ENCODE measurements at places on chromosomes 11 and 22. TPM values are rescaled to one million over a fixed set of nuclear protein-coding genes. Genes with fewer than 3 reads are reported as not detected.

DNA sequence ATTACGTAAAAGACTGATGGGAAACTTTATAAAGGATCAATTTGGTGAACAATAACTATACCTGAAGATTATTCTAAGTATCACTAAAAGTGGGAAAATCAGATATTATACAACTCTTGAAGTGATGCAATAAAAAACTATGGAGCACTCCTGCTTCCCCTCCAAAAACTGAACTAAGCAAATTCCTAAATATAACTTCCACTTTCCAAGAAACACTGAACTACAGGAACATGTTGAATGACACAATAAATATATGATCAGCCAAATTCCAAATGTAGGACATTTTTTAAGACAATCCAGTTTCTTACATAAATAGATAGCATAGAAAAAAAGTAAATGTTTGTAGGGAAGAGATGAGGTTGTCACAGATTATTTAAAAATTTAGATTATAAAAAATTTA is 102.1 kb upstream of the APOA1 start:
- no peak overlapping the region for H3K4me3 ChIP-seq
- H3K27ac ChIP-seq = no peak overlapping the region
- H3K4me1 ChIP-seq = peaks cover 6% of the 10 kb centered on the region
- no peak for DNase-seq
- H3K36me3 ChIP-seq = peaks cover 9% of the 10 kb centered on the region

DNA sequence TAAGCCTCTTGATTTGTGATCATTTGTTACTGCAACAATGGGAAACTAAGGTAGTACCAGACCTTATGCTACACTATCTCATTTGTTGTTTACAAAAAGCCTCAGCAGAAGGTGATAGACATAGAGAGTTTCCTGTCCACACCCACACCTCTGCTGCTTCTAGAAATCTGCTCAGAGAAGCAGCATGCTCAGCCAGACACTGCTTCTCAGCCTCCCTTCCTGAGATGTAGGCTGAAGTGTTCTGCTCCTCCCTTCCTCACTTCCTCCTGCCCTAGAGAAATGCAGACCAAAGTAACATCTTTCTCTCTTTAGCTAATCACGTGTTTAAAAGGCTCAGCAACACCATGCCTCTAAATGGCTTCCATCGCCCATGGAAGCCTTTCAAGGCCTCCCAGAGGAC is 88.4 kb downstream of the SLC1A2 start:
- H3K27ac ChIP-seq = no peak overlapping the region
- H3K4me3 ChIP-seq = no peak overlapping the region
- no peak for DNase-seq

DNA sequence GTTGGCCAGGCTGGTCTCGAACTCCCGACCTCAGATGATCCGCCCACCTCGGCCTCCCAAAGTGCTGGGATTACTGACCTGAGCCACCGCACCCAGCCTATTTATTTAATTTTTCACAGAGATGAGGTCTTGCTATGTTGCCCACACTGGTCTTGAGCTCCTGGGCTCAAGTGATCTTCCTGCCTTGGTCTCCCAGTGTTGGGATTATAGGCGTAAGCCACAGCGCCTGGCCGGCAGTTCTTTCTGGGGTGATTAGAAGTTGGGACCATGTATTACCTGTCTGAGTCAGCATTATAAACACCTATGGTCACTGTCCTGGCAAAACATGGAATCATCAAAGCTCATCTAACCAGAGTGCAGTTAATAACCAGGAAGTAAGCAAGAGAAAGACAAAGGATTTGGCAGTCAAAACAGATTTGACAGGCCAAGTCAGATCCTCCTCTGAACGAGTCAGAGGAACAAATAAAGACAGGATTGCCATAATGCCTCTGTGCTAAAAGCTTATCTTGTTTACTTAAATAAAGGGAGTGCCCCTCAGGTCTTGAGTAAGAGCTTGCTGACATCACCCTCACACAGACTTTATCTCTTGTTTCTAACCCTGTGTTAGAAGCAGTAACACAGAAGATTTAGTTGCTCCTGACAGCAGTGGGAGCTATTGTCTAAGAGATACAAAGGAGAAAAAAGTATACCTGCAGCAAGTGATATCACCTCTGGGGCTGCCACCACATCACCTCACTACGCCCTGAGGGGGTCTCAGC is 3.7 kb downstream of the SERPIND1 start:
- H3K27me3 ChIP-seq = no peaks in the 10 kb centered on the region
- no peaks in the 10 kb centered on the region for H3K36me3 ChIP-seq
- H3K4me1 ChIP-seq = peaks cover 14% of the 10 kb centered on the region
- no peak for DNase-seq
- H3K4me3 ChIP-seq = no peak overlapping the region

- no peak overlapping the region for H3K4me3 ChIP-seq
- DNase-seq = no peak
- no peaks in the 10 kb centered on the region for H3K27me3 ChIP-seq
- no peaks in the 10 kb centered on the region for H3K36me3 ChIP-seq
- H3K4me1 ChIP-seq = no peaks in the 10 kb centered on the region
- H3K27ac ChIP-seq = no peak overlapping the region
Observed at GRCh38 chr11:101476191-101476590, 107.6 kb downstream of the TRPC6 start.

DNA sequence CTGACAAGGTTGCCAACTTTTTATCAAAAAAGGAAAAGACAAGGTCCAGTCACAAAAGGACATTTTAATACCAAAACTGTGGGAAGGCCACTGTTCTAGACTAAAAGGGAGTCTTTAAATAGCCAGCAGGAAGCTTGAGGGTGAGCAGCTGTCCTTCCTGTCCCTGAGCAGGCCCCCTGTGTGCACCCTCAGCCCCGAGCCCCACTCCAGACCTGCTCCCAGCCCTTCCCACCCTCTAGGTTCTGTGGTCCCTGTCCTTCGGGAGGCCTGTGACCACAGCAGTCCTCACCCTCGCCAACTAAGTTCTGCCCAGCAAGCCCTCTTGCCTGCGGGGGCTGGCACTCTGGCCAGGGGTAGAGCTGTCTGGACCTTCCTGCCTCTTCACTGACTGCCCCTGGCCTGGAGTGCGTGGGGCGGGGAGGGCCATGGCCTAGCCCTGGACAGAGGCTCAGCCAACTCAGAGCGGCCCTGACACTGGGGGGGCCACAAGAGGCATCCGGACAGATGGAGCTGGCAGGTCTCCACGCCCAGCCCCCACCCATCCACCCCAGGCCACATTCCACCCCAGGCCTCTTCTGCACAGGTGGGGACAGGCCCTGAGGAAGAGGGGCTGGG is 1.6 kb upstream of the PLXNB2 start:
- no peak overlapping the region for H3K27ac ChIP-seq
- DNase-seq = no peak
- H3K4me3 ChIP-seq = peak overlapping the region; percentile 37
- H3K27me3 ChIP-seq = no peaks in the 10 kb centered on the region
- no peaks in the 10 kb centered on the region for H3K36me3 ChIP-seq

GRCh38 chr11:70161043-70161625 is 42.0 kb upstream of the FADD start:
- H3K27me3 ChIP-seq = no peaks in the 10 kb centered on the region
- no peak overlapping the region for H3K4me3 ChIP-seq
- H3K4me1 ChIP-seq = no peaks in the 10 kb centered on the region
- no peaks in the 10 kb centered on the region for H3K36me3 ChIP-seq
- H3K27ac ChIP-seq = no peak overlapping the region
- DNase-seq = no peak

- peak overlapping the region; percentile 39 for H3K4me3 ChIP-seq
- peaks cover 20% of the 10 kb centered on the region for H3K4me1 ChIP-seq
- H3K27ac ChIP-seq = no peak overlapping the region
- no peaks in the 10 kb centered on the region for H3K36me3 ChIP-seq
- no peak for DNase-seq
Observed at GRCh38 chr22:39300186-39300830, 19.1 kb downstream of the RPL3 start.

GRCh38 chr11:85823816-85824215 is 12.9 kb upstream of the SYTL2 start:
- H3K36me3 ChIP-seq = no peaks in the 10 kb centered on the region
- H3K4me3 ChIP-seq = peak overlapping the region; percentile 64
- DNase-seq = no peak
- peaks cover 33% of the 10 kb centered on the region for H3K4me1 ChIP-seq
- H3K27ac ChIP-seq = peak overlapping the region; percentile 72
- no peaks in the 10 kb centered on the region for H3K27me3 ChIP-seq

DNA sequence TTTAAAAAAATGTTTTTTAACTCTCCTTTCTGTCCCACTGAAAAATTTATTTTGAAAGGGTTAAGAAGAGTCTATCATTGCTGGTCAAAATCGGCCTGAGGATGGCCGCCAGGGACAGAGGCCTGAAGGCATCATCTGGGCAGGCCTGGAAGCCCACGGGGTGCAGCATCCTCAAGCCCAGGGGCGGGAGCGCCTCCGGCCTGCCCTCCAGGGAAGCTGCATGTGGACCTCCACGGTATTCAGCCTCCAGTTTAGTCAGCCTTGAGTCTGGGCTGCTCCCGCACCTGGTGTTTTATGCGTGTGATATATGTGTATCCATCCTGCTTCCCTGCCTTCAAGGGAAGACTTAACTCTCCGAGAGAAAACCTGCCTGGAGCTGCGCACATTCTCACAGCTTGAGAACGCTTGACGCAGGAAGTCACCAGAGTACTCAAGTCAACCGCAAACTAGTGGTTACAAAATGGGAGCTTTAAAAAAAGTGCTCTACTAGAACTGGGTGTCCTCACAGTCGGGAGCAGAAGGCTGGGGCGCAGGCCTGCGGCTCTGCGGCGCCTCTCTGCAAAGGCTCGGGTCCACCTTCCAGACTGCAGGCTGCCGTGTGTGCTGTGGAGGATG is 13.6 kb upstream of the BID start:
- no peak overlapping the region for H3K27ac ChIP-seq
- H3K4me1 ChIP-seq = no peaks in the 10 kb centered on the region
- no peaks in the 10 kb centered on the region for H3K27me3 ChIP-seq

- no peak for DNase-seq
- peaks cover 48% of the 10 kb centered on the region for H3K4me1 ChIP-seq
- peak overlapping the region; percentile 82 for H3K4me3 ChIP-seq
- H3K36me3 ChIP-seq = no peaks in the 10 kb centered on the region
- H3K27me3 ChIP-seq = no peaks in the 10 kb centered on the region
Observed at GRCh38 chr22:24426436-24426835, 963 bp upstream of the ADORA2A start.

- peaks cover 14% of the 10 kb centered on the region for H3K4me1 ChIP-seq
- no peak overlapping the region for H3K27ac ChIP-seq
- no peak for DNase-seq
- H3K36me3 ChIP-seq = peaks cover 4% of the 10 kb centered on the region
Observed at GRCh38 chr22:19070397-19071169, 51.6 kb downstream of the DGCR2 start.

- H3K27me3 ChIP-seq = no peaks in the 10 kb centered on the region
- H3K27ac ChIP-seq = peak overlapping the region; percentile 97
- peaks cover 84% of the 10 kb centered on the region for H3K4me1 ChIP-seq
- H3K4me3 ChIP-seq = peak overlapping the region; percentile 83
Observed at GRCh38 chr22:30307041-30307574, 17.8 kb upstream of the CASTOR1 start.

DNA sequence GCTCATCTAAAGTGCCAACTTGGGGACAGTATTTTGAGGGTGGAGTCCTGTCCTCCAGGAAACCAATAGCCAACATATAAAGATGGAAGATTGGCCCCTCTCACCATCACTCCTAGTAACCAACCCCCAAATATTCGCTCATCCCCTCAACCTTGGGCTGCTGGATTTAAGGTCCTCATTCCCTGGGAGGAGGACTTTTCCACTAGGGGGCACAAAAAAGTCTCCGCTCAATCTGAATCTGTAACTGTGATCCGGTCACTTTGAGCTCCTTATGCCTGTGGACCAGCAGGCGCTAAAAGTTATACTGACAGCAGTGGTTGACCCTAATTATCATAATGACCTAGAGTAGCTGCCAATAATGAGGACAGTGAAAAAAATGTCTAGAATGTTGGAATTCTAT is 20.5 kb upstream of the CLPB start:
- H3K27me3 ChIP-seq = peaks cover 8% of the 10 kb centered on the region
- no peaks in the 10 kb centered on the region for H3K4me1 ChIP-seq
- no peaks in the 10 kb centered on the region for H3K36me3 ChIP-seq
- no peak overlapping the region for H3K4me3 ChIP-seq
- DNase-seq = no peak

- peaks cover 9% of the 10 kb centered on the region for H3K36me3 ChIP-seq
- H3K27ac ChIP-seq = no peak overlapping the region
- H3K27me3 ChIP-seq = peaks cover 3% of the 10 kb centered on the region
- peaks cover 3% of the 10 kb centered on the region for H3K4me1 ChIP-seq
Observed at GRCh38 chr22:36204001-36204631, 2.5 kb upstream of the APOL4 start.

DNA sequence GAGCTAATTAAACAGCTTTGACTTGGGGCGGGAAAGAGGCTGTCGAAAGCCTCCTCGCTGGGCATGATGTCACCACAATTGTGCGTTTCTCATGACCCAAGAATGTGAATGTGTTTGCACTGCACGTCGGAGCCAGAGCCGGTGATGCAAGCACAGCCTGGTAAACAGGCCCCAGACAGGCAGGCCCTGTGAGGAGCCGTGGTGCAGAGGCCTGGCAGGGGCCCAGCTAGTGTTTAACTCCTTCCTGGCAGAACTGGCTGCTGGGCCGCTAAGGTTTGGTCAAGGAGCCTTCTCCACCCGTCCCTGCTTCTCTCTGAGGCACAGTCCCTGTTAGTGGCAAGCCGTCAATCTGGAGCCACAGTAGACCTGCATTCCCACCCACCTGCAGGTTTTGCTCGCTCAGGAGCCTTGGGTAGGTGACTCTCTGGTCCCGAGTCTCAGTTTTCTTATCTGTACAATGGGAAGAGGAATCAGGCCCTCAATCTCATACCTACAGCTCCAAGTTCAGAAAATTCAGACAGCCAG is 25.4 kb upstream of the SMTN start:
- no peaks in the 10 kb centered on the region for H3K4me1 ChIP-seq

GRCh38 chr11:34869425-34869824 is 46.8 kb downstream of the APIP start:
- H3K4me1 ChIP-seq = no peaks in the 10 kb centered on the region
- H3K4me3 ChIP-seq = no peak overlapping the region
- H3K27me3 ChIP-seq = peaks cover 2% of the 10 kb centered on the region
- DNase-seq = no peak

DNA sequence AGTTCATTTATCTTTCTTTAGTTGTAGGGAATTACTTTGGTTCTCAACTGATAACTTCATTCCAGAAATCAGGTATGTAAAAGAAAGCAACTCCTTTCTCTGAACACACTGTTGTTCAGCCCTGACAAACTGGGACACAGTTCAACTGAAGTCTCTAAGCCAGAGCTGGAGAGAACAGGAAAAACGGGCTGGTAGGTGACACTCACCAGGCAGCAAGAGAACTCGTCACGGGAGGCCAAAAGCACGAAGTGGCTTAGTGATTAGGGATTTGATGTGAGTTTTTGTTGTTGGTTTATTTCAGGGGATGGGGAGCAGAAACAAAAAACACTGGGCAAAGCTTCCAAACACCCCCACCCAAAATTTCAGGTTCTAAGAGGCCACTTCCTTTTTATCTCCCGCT is 54.1 kb downstream of the MYH9 start:
- H3K4me1 ChIP-seq = peaks cover 80% of the 10 kb centered on the region
- no peak for DNase-seq
- H3K27ac ChIP-seq = peak overlapping the region; percentile 100
- peak overlapping the region; percentile 96 for H3K4me3 ChIP-seq
- H3K36me3 ChIP-seq = peaks cover 19% of the 10 kb centered on the region
- H3K27me3 ChIP-seq = no peaks in the 10 kb centered on the region

- no peak overlapping the region for H3K4me3 ChIP-seq
- no peaks in the 10 kb centered on the region for H3K27me3 ChIP-seq
- peaks cover 14% of the 10 kb centered on the region for H3K4me1 ChIP-seq
- H3K27ac ChIP-seq = no peak overlapping the region
- DNase-seq = no peak
Observed at GRCh38 chr22:19082101-19082500, 40.1 kb downstream of the DGCR2 start.

The RFPL1 gene
- total RNA-seq = not detected

The IRAG1 gene
- total RNA-seq = not detected

The FLRT1 gene
- total RNA-seq = not detected

The CD3E gene
- total RNA-seq = 148 TPM

The PIWIL4 gene
- total RNA-seq = 0.86 TPM

The TTC9C gene
- 36.8 TPM for total RNA-seq

The LRRC56 gene
- 0.98 TPM for total RNA-seq

The FAT3 gene
- total RNA-seq = not detected

The IL17REL gene
- not detected for total RNA-seq
